ENCODE measurements at places on chromosomes 5 and 9.

DNA sequence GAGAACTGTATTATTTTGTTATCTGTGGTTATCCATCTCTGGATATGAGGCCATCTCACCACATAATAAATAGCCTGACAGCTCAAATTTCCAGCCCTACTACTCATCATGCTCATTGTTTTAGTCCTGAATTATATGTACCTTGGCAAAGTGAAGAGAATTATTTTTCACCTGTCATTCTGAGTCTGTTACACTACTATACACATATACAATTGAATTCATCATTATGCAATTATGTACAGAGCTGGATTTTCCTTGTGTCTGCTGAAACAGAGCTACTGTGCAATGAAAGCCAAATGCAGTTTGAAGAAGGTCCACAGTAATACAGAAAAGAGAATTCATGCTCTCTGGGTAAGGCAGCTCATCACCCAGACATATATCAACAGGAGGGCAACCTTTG lies 28.5 kb downstream of the ESM1 start:
- DNase-seq = no peak

DNA sequence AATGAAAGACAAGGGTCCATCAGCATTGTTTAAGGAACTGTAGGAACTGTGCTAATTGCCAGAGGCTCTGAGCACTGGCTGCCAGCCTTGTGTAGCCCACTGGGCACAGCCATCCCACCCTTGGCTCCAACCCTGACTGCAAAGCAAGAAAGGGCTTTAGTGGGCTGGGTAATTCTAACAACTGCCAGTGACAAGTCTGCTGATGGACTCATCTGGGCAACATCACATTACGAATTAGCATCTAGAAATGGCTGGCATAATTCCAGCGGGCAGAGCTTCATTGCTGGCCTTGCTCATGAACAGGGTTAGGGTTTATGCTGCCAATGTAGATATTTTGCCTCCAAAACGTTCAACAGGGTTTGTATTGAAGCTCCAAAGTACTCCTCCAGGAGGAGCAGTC lies 326.9 kb downstream of the ARHGEF28 start:
- DNase-seq = no peak

DNA sequence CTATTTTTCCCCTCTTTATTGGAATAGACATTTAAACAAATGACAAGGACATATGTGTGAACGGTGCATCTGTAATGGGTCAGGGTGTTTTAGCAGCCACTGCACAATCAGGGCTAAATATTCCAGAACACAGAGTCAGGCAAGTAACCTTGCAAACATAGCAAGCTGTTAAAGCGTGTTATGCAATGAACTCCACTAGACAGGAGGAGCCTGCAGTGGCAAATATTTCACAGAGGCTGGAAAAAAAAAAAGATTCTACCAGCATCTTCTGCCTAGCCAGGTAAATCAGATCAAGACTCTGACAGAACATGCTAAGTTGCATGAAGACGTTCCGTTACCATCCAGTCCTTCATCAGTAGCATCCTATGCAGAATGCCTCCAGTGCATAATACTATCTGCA lies 171.8 kb downstream of the SEMA5A start:
- DNase-seq = no peak

DNA sequence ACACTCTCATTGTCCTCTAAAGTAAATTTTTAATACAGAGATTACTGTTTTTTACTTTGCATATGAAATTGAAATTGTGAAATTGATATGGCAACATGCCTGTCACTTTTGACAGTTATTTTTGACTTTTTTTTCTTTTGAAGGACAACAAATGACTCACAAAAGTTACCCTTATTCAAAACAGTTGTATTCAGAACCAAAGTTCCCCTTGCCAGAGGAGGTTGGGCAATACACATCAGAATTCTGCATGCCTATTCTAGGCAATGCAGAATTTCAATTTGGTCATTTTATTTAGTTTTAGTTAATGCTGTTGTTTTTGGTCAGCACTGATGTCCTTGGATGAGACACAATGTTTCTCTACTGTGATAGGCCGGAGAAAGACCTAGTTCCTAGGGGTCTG lies 299.1 kb upstream of the PRR16 start:
- peak; percentile 44 for DNase-seq

DNA sequence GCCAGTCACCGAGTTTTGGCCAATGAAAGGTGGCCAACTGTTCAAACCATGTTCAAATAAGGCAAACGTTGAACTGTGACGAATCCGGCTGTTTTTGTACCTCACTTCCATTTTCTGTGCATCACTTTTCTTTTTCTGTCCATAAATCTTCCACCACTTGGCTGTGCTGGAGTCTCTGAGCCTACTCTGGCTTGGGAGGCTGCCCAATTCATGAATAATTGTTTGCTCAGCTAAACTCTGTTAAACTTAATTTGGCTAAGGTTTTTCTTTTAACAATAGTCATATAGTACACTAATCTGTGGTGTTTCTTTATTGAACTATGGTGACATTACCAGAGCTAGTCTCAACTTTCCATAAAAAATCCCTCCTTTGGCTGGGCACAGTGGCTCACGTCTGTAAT lies 11.3 kb downstream of the NIM1K start:
- no peak for DNase-seq

DNA sequence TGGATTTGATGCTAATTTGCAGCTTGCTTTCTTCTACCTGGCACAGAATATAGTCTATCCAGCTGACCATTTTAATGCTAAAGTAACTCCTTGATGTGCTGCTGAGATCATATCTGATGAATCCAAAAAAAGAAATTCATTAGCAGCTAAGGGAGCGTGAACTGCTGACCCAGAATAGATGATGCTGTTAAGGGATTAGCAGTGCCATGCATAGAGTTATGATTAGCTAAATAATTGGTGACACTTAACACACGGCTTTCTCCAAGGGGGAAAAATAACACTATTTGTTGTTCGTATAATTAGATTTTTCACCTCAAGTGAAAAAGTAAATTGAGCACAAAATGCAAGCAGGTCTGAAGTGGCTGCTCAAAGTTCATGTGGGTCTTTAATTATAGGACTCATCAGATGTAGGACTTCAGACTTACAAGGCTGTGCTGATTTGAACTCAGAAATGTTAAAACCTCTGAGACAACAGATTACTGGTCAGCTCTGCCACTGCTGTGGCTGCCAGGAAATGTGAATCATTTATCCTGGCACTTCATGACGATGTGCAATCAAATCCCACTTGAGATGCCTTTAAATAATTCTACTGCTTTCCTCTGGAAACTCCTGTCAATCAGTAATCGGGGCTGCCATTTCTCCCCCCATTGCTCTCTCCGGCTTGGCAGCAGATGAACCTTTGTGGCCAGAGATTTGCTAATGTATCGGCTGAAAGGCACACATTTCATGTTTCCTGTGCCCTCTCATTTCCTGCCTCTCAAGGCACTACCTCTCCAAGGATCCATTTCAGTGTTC lies 291.6 kb upstream of the C9orf72 start:
- peak; percentile 77 for DNase-seq

DNA sequence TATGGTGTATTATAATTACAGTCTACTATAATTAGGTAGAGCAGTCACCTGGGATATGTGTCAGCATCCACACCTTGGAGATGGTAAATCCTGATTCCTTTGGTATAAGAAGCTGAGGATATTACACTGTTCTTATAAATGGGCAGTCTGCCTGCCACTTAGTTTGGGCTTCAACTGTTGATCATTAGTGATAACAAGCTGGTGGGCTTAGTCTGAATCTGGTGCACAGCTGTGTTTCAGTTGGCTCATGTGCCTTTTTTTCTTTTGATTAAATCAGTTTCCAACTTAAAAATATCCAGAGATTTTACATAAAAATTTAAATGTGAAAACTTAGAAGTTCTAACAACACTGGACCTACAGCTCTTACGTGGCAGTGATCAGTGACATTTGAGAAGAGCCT lies 21.2 kb downstream of the LVRN start:
- no peak for DNase-seq

DNA sequence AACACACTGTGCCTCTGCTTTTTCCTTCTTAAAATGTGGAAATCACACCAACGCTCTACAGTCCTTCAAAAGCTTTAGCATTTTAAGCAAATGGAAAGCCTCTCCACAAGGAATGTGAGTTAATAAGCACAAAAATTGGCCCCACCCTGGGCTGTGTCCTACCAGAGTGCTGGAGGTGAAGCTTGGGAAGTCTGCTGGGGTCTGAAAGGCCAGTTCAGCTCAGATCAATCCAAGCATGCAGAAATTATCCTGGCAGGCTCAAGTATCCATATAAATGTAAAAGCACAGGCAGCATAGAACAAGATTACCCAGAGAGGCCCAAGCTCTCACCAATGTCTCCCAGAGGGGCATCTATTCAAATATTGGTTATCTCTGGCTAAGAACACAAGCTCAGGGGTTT lies 98.5 kb downstream of the ESM1 start:
- no peak for DNase-seq

DNA sequence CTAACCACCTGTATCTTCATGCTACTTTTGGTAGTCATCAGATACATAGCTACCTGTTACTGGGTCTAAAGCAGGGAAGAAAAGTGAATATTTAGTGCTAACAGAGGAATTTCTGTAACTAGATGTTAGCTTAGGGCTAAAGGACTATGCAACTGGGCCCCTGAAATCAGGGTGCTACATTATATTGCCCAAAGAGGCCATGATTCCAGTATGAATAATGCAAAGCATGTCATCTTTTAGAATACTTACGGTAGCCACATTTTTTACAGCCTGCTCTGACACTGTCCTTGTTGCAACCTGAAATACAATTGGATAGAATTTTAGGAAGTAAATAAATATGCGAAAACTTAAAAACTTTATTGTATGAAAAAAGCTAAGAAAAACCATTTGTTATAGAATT lies 14.4 kb downstream of the SREK1IP1 start:
- DNase-seq = no peak

DNA sequence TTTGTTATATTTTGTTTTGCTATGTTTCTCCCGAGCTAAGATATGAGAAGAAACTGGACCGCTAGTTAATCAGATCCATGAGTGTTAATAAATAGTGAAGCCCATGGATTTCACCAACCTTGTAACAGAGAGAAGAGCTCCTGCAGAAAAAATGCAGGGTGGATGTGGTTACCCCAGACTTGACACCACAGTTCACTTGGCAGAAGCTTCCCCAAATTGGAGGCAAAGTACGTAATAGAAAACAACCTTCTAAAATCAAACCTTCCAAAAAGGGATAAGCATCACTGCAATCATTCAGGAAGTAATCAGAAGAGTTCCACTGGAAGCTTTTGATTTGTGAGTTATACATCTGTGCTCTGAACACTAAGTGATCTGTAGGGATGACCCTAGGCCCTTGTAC lies 267.5 kb downstream of the ACTL7B start:
- DNase-seq = no peak

- DNase-seq = peak; percentile 91
Observed at GRCh38 chr9:129486756-129487657, 133.9 kb downstream of the C9orf50 start.

- no peak for DNase-seq
Observed at GRCh38 chr5:100790170-100790665, 112.9 kb downstream of the ST8SIA4 start.

DNA sequence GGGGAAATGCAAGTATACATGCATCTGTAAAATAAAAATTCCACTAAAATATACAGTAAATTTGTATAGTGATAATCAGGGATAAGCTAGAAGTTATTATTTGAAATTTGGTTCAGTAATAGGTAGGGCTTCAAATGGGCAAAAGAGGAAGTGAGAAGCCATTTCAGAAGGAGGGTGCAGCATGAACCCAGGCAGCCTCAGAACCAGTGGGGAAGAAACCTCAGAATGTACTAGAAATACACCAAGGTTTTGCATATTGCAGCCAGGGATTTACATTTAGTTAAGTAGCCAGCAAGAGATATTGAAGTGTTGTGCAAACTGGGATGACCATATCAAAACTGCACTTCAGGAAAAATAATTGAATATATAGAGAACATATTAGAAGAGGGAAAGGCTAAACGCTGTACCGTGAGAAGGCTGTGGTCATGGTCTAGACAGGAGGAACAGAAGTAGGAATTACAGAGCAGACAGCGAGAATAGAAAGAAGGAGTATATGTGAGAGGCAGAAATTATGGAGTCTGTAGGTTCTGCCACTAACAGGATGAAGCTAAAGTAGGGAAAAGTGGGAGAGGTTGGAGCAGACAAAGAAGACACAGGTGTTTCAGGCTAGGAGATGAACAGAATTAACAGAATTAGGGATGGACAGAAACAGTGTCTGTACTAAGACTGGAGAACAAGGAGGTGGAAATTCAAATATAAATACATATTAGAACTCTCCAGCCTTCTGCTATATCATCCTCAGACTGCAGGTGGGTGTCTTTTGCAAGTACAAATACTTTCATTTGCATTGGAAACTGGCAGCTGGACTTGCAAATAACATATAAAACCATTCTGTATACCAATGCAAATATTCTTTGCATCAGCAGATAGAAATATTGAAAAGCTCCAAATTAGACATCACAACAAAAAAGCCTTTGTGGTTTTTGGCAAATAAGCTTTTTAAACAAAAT lies 335.6 kb downstream of the ZNF608 start:
- no peak for DNase-seq

GRCh38 chr5:78893940-78894677 lies 91.0 kb downstream of the ARSB start:
- no peak for DNase-seq

DNA sequence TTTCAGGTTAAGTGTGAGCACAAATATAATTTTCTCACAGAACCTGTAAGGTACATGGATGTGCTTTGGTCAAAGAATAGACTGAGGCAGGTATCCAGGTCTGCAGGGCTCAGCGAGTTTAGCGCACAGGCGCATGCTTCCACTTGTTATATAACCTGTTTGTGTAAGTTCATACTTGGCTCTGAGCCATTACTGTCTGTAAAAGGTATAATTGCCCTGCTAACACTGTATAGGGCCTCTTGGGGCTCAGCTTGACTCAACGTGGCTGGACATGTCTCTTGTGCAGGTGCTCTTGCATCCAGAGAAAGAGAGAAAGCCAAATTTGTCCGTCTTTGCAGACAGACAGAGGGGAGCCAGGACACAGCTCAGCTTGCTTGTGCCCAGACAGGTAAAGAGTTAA lies 759.6 kb downstream of the MTRR start:
- DNase-seq = peak; percentile 45

DNA sequence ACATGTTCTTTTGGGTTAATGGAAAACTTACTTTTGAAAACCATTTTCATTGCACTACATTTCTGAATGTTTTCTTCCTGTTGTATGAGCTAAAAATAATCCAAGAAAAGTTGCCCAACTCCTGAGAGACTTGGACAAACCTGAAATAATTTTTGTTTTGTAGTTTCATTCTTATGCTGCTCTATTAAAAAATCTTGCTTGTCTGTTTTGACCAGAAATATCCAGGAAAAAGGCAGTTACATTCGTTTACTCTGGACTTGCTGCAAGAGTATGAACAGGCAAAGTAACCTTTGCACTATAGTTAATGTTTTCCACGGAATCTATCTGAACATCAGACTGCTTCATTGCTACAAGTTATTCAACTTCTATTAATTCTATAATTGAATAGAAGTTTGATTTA lies 200.1 kb upstream of the DAB2 start:
- no peak for DNase-seq

GRCh38 chr5:61746831-61747575 lies 414.9 kb downstream of the ZSWIM6 start:
- DNase-seq = no peak

DNA sequence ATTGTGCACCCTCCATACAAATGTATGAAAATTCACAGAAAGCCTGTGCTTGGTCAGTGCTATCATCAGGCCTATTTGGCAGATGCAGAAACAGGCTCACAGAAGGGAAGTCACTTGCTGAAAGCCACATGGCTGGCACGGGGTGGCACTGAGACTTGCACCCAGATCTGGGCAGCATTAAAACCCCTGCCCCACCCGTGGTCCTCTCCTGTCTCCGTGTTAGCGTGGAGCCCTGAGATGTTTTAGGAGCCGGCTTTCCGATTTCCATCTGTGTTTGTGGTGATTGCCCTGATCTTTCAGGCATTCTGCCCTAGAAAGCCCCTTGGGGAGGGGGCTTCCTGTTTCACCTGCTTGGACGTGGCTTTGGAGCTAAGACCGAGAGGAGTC lies 102.2 kb upstream of the IER5L start:
- DNase-seq = no peak
